ENCODE measurements at places on chromosomes 16 and 17.

DNA sequence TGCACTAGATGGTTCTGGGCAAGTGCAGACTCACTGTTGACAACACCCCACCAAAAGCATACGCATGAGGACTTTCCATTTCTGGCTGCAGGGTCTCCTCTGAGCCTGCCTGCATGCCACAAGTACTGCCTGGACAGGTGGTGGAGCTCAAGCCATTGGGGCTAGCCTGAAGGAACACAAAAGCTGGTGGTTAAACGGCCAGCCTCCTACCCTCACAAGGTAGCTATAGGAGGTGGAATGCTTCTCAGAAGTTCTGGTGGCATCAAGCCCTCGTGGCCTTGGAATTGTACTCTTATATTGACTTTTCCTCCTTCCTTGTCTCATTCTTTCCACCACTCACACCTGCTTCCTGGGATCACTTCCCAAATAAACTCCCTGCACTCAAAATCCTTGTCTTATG, 56.6 kb upstream of the BCAR1 start:
- DNase-seq: no peak

DNA sequence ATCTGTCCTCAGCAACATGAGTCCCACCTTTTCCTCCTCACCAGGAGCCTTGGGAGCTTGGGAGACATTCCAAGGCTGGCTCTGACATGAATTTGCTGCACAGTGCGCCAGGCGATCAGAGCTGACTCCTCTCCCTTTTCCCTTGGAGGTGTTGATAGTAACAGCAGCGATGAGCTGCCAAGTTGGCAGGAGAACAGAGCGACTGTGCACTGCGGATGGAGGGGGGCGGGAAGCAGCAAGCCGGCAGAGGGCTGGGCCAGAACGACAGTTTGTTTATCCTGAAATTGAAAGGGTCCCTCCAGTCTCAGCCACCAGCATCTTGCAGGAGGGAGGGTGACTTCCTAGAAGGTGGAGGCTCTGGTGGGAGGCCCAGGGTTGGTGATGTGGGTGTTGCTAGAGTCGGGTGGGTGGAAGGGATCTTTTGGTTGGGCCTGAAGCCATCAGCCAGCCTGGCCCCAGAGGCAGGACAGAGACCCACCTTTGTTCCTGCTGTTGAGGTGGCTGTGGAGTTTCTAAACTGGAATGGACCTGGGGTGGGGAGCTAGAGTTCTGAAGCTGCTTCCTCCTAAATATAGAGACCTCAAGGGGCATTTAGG, 22.5 kb upstream of the DYNLL2 start:
- DNase-seq: no peak

DNA sequence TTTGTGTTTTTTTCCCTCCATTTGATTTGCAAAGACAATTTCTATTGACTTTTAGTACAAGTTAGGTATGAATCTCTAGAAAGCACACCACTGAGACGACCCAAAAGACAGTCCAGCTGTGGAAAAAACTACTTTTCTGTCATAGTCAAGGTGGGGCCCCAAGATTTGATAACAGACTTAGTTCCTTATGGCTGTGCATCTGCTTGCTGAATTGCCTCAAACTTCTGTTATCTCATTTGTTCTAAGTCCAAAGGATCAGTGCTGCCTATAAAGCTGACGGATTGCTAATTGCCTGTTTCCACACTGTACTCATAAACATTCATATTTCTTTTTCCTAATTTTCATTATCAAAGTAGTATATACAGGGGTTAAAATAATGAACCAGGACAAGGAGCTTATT, 180.8 kb downstream of the SPECC1 start:
- DNase-seq: no peak

GRCh38 chr17:48148854-48149786, 41.6 kb downstream of the SNX11 start:
- no peak for DNase-seq

- DNase-seq: no peak
Measured at GRCh38 chr16:60363566-60363965, 1629.5 kb upstream of the GOT2 start.

- no peak for DNase-seq
Measured at GRCh38 chr16:14438256-14438655, 191.8 kb downstream of the PARN start.

DNA sequence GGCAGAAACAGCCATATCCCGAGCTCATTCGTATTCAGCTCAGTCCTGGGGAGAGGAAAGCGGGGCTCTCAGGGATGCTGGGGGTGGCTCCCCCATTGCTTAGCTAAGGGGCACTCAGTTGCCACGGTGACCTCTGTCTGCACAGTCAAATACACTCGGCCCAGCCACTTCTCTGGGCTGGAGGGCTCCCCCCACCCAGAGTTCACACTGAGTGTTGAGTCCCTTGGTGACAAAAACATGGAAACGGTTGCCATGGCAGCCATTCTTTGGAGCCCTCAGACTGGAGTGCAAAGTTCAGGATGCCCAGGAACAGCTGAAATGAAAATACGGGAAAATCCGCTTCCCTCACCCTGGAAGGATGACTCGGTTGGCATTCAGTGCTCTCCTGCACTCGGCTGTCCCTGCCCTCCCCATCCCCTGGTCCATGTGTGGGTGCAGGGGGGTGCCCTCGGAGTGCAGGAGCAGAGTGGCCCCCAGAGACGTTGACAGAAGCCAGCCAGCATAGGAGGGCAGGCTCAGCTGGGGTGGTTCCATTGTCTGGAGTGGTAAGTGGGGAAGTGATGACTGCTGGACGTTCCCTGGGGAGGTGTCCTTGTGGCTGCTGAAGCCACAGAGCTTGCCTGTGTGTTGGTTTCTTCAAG, 216.5 kb downstream of the NTN1 start:
- no peak for DNase-seq

DNA sequence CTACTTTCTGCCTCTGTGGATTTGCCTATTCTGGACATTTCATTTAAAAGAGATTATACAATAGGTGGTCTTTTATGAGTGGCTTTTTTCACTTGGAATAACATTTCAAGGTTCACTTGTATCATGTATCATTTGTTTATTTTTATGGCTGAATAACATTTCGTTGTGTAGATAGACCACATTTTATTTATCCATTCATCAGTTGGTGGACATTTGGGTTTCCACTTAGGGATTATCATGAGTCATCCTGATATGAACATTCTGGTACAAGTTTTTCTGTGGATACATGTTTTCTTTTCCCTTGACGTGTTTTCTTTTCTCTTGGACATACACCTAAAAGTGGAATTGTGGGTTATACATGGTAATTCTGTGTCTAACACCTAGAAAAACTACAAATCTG, 25.3 kb downstream of the PRSS54 start:
- DNase-seq: no peak

Data from activated CD4-positive, CD25-positive, alpha-beta regulatory T cell (primary cell).